ENCODE measurements at places on chromosomes 16 and 17.

DNA sequence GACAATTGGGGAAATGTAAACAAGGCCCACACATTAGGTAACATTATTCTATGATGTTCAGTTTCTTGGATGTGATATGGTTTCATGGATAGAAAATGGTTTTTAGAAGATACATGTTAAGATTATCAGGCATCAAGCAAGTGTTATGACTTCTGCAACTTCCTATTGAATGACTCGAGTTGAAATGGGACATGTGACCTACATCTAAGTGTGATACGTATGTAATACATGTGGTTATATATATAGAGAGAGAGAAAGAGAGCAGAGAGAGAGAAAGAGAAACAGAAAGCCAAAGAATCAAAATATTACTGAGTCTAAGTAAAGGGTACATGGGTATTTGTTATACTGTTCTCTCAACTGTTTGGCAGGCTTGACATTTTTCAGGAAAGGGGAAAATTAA is 1.7 kb downstream of the TMEM170A start:
- H3K4me1 ChIP-seq: peaks cover 31% of the 10 kb centered on the region
- no peak overlapping the region for H3K27ac ChIP-seq
- H3K36me3 ChIP-seq: no peaks in the 10 kb centered on the region
- no peak overlapping the region for H3K4me3 ChIP-seq
- no peak for ATAC-seq

DNA sequence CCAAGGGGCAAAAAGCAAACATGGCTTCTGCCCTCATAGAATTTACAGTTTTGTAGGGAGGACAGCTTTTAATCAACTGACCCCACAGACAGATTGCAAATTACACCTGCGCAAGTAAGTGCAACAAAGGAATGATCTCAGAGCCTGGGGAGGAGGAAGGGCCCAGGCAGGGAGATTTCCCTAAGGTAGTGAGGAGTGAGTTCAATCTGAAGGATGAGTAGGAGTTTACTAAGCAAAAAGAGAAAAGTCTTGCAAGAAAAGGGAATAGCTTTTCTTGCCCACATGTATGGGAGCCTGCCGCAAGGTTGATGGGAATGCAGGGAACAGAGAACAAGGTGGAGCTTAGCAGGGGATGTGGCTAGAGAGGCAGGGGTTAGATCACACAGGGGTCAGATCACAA is 1.6 kb upstream of the SOCS7 start:
- H3K27me3 ChIP-seq: no peaks in the 10 kb centered on the region
- H3K36me3 ChIP-seq: no peaks in the 10 kb centered on the region
- no peak overlapping the region for H3K4me3 ChIP-seq

DNA sequence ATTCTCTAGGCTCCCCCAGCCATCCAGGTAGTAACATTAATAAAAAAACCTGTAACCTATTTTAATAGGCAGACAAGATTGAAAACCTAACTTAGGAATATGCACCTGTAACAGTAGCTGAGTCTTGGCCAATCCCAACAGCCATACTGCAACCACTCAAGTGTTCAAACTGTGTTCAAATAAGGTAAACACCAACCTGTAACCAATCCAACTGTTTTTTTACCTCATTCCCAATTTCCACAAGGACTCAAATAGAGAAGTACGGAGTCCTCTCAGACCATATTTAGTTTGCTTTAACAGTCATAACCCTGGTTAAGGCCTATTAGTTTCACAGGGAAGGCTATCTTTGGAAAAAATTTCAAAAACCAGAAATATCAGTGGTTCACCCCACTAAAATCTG is 40.4 kb upstream of the NOS2 start:
- no peaks in the 10 kb centered on the region for H3K27me3 ChIP-seq
- ATAC-seq: no peak

- no peaks in the 10 kb centered on the region for H3K27me3 ChIP-seq
- no peak for ATAC-seq
- H3K27ac ChIP-seq: no peak overlapping the region
- H3K4me1 ChIP-seq: no peaks in the 10 kb centered on the region
- peaks cover 55% of the 10 kb centered on the region for H3K36me3 ChIP-seq
Measured at GRCh38 chr17:66750781-66751543, 84.0 kb upstream of the CACNG5 start.

DNA sequence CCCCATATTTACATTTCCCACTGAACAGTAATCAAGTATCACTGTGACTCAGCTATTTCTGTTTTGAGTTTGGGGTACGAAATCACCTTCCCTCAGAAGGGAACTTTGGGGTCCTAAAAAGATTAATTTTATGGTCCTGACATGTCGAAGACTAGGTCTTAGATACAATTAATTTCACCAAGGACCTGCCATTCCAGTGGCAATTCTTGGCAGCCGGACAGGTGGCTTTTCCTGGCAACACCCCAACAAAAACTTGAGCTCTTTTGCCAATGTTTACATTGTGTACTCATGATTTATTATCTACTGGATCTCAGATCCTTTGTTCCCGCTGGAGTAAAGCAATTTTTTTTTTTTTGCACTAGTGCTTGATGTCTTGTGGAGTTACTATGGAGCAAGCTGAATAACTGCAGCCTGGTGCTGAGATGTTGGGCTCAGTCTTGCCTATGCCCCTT is 14.4 kb downstream of the SLFN5 start:
- ATAC-seq: peak; percentile 44
- H3K4me1 ChIP-seq: peaks cover 15% of the 10 kb centered on the region
- no peaks in the 10 kb centered on the region for H3K27me3 ChIP-seq
- no peak overlapping the region for H3K4me3 ChIP-seq
- H3K27ac ChIP-seq: no peak overlapping the region

GRCh38 chr17:32517982-32518381 is 31.2 kb downstream of the CDK5R1 start:
- no peaks in the 10 kb centered on the region for H3K36me3 ChIP-seq
- no peaks in the 10 kb centered on the region for H3K27me3 ChIP-seq
- no peak for ATAC-seq
- peaks cover 20% of the 10 kb centered on the region for H3K4me1 ChIP-seq
